Lung microvascular endothelial cell (primary cell): ENCODE measurements at places on chromosomes 3 and 15.

- no peak for DNase-seq
Measured at GRCh38 chr3:187197335-187197649, at the start of gene RTP1. TSS of gene RTP1 (plus strand) at chr3:187197486. CDS start at chr3:187197516, 30 bp downstream.

- peak; percentile 56 for DNase-seq
Measured at GRCh38 chr3:109532257-109533216, 195.2 kb upstream of the DPPA4 start.

DNA sequence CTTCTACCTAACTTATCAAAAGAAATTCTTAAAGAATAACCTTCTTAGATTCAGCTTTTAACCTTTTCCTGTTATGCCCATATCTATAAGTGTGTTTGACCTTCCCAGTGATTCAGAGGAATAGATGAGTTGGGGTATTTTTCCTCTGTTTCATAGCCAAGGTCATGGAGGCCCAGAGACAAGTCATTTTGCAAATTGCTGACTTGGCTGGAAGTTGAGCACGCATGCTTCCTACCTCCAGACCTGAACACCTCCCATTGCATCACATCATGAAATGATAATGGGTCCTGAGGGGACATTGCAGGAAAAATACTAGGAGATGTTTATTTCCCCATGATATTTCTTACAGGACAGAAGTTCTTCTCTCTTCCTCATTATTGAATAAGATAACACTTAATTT, 158.6 kb upstream of the LMCD1 start:
- no peak for DNase-seq

DNA sequence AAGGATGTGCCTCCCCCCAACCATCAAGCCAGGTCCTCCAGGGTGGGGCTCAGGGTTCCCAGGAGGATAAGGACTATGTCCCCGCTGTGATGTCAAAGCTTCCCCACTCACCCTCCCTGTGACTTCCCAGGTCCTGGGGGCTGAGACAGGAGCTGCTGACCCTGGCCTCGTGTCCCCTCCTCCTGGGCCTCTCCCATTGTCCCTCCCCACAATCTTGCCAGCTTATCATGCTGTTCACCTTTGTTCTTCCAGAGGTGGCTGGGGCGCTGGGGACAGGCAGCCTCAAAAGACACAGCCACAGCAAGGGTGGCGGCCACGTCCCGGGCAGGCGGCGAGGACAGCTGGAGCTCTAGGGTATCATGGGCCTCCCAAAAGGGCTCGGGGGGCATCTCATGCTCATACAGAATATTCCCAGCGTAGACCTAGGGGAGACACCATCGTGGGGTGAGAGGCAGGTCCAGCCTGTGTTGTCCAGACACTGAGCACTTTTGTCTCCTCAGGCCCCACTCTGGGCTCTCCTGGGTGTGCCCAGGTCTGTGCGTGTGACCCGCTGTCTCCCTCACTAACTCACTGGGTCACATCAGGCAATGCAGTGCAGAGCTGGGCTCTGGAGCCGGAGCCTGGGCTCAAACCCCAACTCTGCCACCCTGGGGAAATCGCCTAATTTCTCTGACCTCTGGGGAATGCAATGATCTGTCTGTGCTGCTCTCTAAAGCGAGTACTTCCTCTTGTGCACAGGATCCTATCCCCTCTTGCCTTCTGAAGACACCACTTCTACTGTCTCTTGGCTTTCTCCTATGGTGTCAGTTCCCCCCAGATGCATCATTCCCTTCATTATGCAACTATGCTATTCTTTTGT, 30.0 kb downstream of the SNX33 start:
- no peak for DNase-seq
